ENCODE measurements at places on chromosomes 2 and 18. TPM values are rescaled to one million over a fixed set of nuclear protein-coding genes. Genes with fewer than 3 reads are reported as not detected.

Gene MTIF2
- 49.6 TPM for total RNA-seq

Gene DCDC2C
- total RNA-seq = not detected

Gene SCN7A
- 35.4 TPM for total RNA-seq

Gene NDUFAF7
- total RNA-seq = 22.8 TPM

Gene CFAP221
- 0.51 TPM for total RNA-seq

Gene CCL20
- not detected for total RNA-seq

Gene CUL3
- total RNA-seq = 74.5 TPM

Gene FOXI3
- total RNA-seq = not detected

Gene DYSF
- total RNA-seq = 57.8 TPM

Gene RAB6C
- total RNA-seq = 0.16 TPM

DNA sequence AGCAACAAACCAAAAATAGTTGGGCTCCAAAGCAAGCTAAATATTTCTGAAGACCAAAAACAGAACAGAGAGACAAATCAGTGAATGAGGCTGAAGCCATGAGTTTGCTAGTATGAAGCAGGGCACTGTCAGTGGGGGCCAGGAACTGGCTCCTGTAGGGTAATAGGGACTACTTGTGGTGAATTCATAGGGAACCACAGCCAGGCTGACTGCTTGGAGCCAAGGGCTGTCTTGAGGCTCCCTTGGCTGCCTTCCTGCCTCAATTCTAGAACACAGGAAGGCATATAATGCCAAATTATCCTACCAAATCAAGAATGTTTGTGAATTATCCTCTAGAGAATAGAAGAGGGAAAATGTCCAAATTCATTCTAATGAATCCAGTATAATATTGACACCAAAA is 406.0 kb downstream of the CCDC85A start:
- DNase-seq = no peak

GRCh38 chr18:25019931-25020330 is 332.0 kb downstream of the ZNF521 start:
- DNase-seq = no peak

GRCh38 chr2:182952741-182953450 is 85.4 kb downstream of the NCKAP1 start:
- DNase-seq = no peak

- DNase-seq = no peak
Measured at GRCh38 chr2:118148809-118149208, 60.5 kb downstream of the INSIG2 start.

GRCh38 chr2:219401606-219402005 is 13.9 kb upstream of the DNPEP start:
- DNase-seq = no peak

DNA sequence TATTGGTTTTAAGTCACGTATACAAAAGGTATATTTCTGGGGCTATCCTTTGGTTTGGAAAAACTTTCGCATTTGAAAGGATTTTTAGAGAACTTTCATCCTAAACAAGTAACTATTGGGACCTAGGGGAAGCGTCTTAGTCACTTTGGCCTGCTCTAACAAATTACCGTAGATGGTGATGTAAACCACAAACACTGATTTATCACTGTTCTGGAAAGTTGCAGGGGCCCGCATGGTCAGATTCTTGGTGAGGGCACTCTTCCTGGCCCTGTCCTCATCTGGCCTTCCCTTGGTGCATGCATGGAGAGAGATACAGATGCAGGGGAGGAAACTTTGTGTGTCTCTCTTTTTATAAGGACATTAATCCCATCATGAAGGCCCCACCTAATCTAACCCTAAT is 49.1 kb upstream of the ANKRD62 start:
- no peak for DNase-seq

DNA sequence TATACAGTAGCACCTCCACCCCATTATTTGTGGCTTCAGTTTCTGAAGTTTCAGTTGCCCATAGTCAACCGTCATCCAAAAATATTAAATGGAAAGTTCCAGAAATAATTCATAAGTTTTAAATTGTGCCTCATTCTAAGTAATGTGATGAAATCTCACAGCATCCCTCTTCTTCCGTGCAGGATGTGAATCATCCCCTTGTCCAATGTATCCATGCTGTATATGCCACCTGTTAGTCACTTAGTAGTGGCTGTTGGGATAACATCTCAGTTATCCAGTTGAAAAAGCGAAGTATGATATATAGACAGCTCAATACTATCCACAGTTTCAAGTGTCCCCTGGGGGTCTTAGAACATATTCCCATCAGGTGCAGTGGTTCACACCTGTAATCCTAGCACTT is 119.1 kb upstream of the OTX1 start:
- no peak for DNase-seq

DNA sequence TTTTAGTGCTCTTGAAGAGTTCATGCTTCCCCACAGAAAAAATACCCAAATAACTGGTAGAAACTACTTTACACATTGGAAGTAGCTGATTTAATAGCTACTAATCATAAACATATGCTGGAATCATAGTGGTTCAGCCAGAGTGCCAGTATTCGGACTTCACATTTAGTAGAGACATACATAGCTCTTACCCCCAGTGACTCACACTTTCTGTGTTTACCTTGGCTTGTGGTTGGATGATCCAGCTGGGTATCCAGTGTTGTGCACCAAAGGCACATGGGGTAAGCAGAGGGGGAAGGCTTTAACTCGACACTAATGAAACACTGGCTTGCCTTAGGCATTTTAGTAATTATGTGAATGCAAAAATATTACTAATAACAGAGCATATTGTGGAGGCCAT is 18.1 kb downstream of the ARHGAP28 start:
- DNase-seq = no peak

GRCh38 chr18:68440433-68440832 is 274.5 kb downstream of the TMX3 start:
- no peak for DNase-seq

- no peak for DNase-seq
Measured at GRCh38 chr2:48568547-48568946, 38.6 kb downstream of the STON1 start.

GRCh38 chr2:170214309-170214948 is 36.5 kb downstream of the MYO3B start:
- no peak for DNase-seq

DNA sequence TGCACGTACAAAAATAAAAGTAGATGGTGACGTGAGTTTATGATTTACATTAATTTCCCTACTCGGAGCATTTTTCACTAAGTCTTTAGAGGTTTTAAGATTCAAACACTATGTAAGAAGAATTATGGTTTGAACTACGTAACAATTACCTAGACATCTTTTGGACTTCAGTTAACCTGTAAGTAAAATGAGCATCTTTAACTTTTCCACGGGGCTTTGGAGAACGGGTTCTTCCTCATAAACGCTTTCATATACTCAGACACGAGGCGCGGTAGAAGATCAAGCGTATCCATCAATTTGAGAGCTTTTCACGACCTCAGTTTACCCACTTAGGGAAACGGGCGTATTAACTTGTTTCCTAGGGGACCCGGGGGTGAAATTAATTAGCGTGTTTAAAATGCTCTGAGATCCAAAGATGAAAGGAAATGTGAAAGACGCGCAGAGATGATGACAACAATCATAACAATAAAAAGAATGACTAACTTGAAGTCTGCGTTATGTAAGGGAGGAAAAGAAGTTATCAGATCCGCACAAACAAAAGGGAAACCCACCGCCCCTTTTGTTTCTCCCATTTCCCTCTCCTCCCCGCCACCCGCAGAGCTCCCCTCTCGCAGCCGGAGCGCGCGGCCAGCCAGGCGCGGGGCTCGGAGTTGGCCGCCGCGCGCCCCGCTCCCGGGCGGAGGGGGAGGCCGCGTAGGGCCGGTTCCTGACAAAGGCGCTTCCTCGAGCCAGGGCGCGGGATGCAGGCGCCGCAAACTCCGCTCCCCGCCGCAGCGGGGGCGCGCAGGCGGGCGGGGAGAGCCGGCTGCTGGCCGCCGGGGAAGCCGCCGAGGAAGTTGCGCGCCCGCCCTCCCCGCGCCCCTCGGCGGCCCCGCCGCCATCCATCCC is 807 bp downstream of the PELI1 start:
- peak; percentile 69 for DNase-seq

DNA sequence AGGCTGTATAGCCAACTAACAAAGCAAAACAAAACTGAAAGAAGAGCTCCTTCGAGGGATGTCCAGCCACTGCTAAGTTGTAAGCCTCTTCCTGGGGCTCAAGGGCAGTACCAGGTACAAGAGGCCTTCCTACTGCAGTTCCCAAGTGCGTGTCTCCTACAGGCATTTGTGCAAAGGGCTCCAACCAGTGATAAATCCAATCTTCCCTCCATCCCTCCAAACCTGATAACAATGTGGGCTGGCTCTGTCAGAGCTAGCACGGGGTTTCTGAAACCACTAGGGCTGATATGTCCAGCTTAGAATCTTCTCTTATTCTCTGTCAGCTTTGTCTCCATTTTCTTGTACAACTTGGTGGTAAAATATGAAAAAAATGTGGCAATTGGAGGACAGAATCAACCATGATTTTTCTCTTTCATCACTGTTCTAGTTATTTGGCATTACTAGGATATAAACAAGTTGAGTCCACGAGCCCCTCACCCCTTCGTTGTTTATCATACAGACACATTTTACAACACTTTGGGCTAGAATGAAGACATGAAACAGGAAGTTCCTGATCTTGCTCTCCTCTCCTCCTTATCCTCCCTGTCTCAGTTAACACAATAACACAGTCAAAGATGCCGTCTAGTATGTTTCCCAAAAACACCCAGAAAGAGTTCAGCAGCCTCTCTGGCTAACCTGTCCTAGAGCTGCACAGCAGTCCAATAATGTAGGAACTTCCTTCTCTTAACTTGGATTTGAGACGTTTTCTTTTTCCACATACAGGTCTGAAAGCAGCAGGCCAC is 35.4 kb upstream of the WIPF1 start:
- no peak for DNase-seq

DNA sequence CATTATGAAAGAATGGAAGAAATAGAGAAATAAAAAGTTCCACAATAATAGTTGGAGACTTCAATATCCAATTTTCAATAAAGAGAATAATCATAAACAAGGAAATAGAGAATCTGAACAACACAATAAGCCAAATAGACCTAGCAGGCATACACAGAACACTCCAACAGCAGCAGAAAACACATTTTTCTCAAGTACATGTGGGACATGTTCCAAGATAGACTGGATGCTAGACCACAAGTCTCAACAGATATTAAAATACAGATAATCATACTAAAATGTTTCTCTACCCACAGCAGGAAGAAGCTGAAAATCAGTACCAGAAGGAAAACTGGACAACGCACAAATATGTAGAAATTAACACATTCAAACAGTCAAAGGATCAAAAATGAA is 113.9 kb downstream of the USP34 start:
- no peak for DNase-seq

DNA sequence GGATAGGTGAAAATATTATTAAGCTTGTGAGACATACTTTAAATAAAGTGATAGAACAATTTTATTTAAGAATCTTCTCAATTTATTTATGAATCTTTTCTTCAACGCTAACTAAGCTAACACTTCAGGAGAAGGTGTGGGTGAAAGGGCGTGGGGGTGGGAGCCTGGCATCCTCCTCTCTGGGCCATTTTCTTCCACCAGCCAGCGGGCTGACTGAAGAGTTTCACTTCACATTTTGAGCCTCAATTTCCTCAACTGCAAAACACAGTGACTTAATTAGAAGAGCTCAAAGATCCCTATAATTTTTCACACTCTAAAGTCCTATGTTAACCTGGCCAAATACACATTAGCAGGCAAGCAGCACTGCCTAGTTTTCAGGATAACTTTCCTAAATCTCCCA is 94.8 kb downstream of the FTCDNL1 start:
- DNase-seq = no peak

- DNase-seq = no peak
Measured at GRCh38 chr18:44358402-44358801, 322.3 kb upstream of the SETBP1 start.

DNA sequence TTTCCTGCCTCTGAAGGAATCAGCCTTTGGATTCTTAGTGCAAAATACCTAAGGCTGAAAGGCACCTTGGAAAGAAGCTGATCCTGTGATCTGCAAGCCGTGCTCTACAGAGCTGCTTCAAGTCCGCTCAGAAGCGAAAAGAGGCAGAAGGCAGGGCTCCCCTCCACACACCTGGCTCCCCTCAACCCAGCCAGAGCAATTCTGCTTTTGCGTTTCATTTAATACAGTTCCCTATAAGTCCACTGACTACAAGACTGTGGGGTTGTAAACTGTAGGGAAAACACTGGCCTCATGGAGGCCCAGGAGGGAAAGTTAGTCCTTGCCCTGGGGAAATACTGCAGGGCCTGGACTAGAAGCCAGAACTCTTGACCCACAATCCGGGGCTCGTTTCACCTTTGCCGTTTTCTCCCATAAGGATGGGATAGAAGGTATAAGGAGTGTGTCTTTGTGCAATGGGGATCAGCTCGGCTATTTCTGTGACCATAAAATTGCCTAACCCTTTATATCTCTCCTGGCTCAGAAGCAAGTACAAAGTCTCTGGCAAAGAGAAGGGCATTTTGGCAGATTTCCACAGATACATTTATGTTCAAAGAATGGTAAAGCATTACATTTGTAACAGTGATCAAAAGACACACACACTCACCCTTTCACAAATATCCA is 95.8 kb upstream of the TEX51 start:
- DNase-seq = no peak

GRCh38 chr2:127034051-127034450 is 72.9 kb downstream of the BIN1 start:
- DNase-seq = no peak

GRCh38 chr2:211934811-211935210 is 603.8 kb downstream of the ERBB4 start:
- DNase-seq = no peak

GRCh38 chr18:6605115-6605869 is 124.2 kb upstream of the ARHGAP28 start:
- DNase-seq = no peak

- no peak for DNase-seq
Measured at GRCh38 chr2:160207804-160208654, 8.0 kb upstream of the ITGB6 start.

GRCh38 chr18:24486684-24487083 is 26.2 kb downstream of the HRH4 start:
- no peak for DNase-seq

- DNase-seq = no peak
Measured at GRCh38 chr2:157476953-157477709, 33.2 kb upstream of the CYTIP start.

GRCh38 chr2:86675104-86675503 is 45.0 kb upstream of the RMND5A start:
- no peak for DNase-seq

DNA sequence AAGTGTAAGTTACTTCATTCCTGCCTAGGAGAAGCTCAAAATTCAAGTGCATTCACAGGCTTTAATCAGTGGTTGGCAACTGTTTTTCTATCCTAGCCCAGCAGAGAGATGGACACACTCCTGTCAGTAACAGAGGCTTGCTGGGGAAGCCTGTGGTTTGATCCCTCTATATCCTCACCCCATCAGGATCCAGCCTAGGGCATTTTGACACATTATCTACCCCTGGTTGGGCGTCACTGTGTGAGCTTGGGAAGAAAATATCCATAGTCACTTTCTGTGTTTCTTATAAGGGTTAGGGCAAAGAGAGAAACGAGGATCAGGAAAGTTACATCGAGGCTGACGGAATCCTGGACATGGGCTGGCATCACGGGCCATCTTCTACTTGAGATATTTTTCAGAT is 10.0 kb downstream of the NT5DC4 start:
- DNase-seq = no peak

DNA sequence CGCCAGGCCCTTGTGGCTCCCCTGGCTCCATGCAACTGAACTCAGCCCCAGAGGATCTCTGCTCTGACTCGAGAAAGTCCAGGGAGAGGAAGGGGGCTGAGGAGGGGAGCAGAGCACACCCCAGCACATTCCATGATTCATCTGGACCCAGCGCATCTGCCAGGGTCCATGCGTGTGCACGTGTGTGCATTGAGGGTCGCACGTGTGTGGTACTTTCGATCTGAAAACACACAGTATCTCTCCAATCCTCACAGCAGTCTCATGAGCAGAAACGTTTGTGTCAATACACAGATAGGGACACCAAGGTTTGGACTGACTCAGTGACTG is 146.4 kb upstream of the ID2 start:
- DNase-seq = no peak
